Mesangial cell (primary cell): ENCODE measurements at places on chromosomes 5 and 9. TPM values are rescaled to one million over a fixed set of nuclear protein-coding genes. Genes with fewer than 3 reads are reported as not detected.

The TMOD1 gene
- total RNA-seq = 0.13 and 0.16 TPM in 2 replicates

The JAKMIP2 gene
- total RNA-seq = 0.25 and 0.65 TPM in 2 replicates

The SLC45A2 gene
- total RNA-seq = not detected in 2 replicates

The GPBP1 gene
- 18.0 and 20.5 TPM in 2 replicates for total RNA-seq

The BARHL1 gene
- not detected in 2 replicates for total RNA-seq

The ADAMTS19 gene
- 0.13 and 0.16 TPM in 2 replicates for total RNA-seq

The NEUROG1 gene
- total RNA-seq = not detected in 2 replicates

The TAF1L gene
- total RNA-seq = not detected in 2 replicates

The GPR151 gene
- total RNA-seq = not detected in 2 replicates

The FAM153A gene
- not detected in 2 replicates for total RNA-seq

The CORO2A gene
- 2.7 and 3.1 TPM in 2 replicates for total RNA-seq

The GFI1B gene
- not detected in 2 replicates for total RNA-seq

The LAMC3 gene
- total RNA-seq = 1.1 and 1.3 TPM in 2 replicates

The SCGB3A2 gene
- not detected in 2 replicates for total RNA-seq

The DIRAS2 gene
- 3.4 and 9.8 TPM in 2 replicates for total RNA-seq

The IFNK gene
- total RNA-seq = not detected in 2 replicates

The PRPF4 gene
- total RNA-seq = 12.9 and 25.6 TPM in 2 replicates

The IL7R gene
- 1.1 and 2.8 TPM in 2 replicates for total RNA-seq

The LVRN gene
- 0.49 TPM in 1 of 2 replicates, not detected in the other for total RNA-seq

The EHMT1 gene
- 60.5 and 64.4 TPM in 2 replicates for total RNA-seq

The TAF11L10 gene
- total RNA-seq = not detected in 2 replicates

The CATSPER3 gene
- 0.13 and 0.16 TPM in 2 replicates for total RNA-seq

The CTSV gene
- 3.7 and 12.5 TPM in 2 replicates for total RNA-seq

The ITGA1 gene
- total RNA-seq = 3.7 and 36.1 TPM in 2 replicates

The PDZD2 gene
- 1.3 and 3.8 TPM in 2 replicates for total RNA-seq

The RPP25L gene
- 35.4 and 41.2 TPM in 2 replicates for total RNA-seq

The DUSP1 gene
- total RNA-seq = 287 and 380 TPM in 2 replicates

The FBXL7 gene
- total RNA-seq = 9.6 and 11.9 TPM in 2 replicates

The IGFBPL1 gene
- total RNA-seq = 1.8 and 8.6 TPM in 2 replicates

The FAM240B gene
- total RNA-seq = 0.13 TPM in 1 of 2 replicates, not detected in the other

The TMEM252 gene
- not detected in 2 replicates for total RNA-seq
